ENCODE measurements at places on chromosomes 7 and 10.

DNA sequence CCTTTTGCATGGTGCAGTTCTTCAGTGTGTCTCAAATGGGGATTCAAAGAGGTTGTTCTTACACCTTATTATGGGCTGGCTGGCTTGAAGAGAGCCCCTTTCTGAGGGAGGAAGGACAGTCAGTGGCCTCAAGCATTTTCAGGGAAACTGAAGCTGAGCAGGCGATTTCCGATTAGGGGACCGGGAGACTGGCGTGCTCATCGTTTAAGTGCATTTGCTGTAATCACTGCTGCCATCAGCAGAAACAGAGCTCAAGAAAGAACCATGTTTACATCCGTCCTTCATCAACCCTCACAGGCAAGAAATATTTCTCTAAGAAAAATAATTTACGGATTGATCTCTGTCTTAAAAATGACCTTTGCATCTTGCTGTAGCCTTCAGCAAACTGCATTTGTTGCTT is 32.2 kb downstream of the DNAJB6 start:
- no peak for DNase-seq

GRCh38 chr10:28796606-28797512 is 119.5 kb downstream of the BAMBI start:
- DNase-seq, result peak; percentile 61

DNA sequence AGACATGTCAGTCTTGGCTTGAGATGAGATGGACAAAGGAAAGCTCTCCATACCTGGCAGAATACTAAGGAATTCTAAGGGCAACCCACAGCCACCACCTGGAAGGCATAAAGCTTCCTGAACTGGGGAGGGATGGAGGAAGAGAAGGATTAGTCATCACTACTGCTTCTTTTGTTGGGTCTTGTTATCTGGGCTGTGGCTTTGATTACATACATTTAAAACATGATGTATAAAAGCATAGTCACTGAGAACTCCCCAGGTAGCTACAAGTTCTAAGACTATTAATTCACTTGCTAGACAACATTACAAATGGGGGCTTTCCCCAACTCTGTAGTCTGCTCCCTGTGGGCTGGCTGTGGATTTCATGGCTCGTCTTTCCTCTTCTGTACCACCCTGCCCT is 58.2 kb downstream of the RBM33 start:
- DNase-seq, result peak; percentile 57

- no peak for DNase-seq
Observed at GRCh38 chr7:150307904-150308303, 15.3 kb upstream of the LRRC61 start.

DNA sequence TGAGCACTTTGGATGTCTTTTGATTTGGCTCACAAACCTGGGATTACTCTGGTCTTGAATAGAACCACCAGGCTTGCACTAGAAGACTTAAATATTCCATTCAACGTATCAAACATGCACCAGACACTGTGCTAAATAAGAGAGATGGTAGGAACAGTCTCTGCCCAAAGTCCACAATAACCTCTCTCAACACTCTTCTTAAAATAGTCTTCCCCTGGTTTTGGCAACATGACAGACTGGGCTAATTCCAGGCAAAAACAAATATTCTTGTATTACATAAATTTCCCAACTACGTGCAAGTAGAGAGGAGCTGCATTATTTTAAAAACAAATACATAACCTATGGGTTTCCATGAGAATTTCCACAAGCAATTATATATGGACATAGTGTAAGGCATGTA is 64.8 kb upstream of the PAPSS2 start:
- DNase-seq, result peak; percentile 12

- DNase-seq, result no peak
Observed at GRCh38 chr10:130226012-130226411, 89.8 kb downstream of the GLRX3 start.

GRCh38 chr10:63166742-63167258 is 33.7 kb downstream of the NRBF2 start:
- DNase-seq, result peak; percentile 83

GRCh38 chr10:43044961-43045621 is 31.8 kb upstream of the RET start:
- no peak for DNase-seq

GRCh38 chr7:136925556-136925955 is 57.1 kb downstream of the CHRM2 start:
- DNase-seq, result no peak

GRCh38 chr7:157614457-157615020 is 277.7 kb downstream of the DNAJB6 start:
- DNase-seq, result no peak

DNA sequence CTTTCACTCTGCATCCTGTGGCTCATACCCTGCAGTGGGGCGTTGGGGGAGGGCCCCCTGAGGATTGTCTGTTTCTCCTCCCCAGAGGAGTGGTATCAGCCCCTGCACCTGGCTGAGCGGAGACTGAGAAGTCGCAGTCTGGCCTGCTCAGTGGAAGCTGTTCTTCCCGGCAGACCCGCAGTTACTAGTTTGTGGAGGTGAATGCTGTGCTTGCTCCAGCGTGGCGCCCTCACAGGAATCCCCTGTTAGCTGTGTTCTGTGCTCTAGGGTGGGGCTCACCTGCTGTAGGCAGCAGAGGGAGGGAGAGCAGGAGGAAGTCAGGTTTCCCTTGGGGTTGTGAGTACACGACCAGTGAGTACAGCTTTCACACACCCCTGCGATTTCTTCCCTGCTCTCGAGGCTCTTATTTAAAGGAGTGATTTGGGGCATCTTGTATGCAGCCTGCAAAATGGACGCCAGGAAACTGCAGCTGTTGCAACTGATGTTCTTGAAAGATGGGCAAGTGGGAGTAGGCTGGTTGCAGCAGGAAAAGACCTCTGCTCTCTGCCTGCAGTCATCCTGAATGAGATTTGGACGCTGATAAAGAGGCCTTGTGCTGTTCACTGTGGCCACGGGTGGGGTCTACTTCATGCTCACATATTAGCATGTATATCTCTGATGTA is 66.4 kb downstream of the HK1 start:
- no peak for DNase-seq

DNA sequence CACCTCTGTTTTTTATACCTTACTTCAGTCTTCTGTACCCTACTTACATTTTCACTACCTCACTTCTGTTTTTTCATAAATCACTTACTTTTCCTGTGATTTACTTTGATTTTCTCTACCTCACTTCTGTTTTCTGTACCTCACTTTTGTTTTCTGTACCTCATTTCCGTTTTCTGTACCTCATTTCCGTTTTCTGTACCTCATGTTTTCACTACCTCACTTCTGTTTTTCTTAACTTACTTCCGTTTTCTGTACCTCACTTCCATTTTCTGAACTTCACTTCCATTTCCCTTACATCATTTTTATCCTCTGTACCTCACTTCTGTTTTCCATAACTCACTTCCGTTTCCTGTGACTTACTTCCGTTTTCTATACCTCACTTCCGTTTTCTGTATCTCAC is 492.0 kb upstream of the AKR1E2 start:
- DNase-seq, result no peak

DNA sequence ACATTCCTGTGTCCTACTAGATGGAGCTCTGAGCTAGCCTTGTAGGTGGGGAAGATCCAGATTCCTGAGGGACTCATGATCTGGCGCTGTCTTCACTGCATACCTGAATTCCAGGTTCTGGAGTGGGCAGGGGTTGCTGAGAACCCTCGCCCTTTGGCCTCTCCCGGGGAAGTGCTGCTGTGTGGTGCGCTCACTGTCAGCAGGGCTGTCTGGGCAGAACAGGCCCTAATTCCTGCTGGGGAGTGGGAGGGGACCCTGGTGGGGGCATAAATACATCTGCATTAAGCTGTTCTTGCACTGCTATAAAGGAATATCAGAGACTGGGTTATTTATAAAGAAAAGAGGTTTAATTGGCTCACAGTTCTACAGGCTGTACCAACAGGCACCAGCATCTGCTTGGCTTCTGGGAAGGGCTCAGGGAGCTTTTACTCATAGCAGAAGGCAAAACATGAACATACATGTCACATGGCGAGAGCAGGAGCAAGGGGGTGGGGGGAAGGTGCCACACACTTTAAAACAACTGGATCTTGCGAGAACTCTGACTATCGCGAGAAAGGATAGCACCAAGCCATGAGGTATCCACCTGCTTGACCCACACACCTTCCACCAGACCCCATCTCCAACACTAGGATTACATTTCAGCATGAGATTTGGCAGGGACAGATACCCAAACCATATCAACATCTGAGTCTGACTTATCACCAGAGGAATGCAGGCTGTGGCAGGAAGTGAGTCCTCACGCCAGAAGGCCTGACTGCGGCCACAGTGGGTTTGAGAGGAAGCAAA is 115.0 kb downstream of the ADCY1 start:
- DNase-seq, result no peak

- DNase-seq, result no peak
Observed at GRCh38 chr7:27133409-27134231, 3.1 kb upstream of the HOXA4 start.

- peak; percentile 87 for DNase-seq
Observed at GRCh38 chr10:101067356-101068083, 5.7 kb downstream of the KAZALD1 start.

DNA sequence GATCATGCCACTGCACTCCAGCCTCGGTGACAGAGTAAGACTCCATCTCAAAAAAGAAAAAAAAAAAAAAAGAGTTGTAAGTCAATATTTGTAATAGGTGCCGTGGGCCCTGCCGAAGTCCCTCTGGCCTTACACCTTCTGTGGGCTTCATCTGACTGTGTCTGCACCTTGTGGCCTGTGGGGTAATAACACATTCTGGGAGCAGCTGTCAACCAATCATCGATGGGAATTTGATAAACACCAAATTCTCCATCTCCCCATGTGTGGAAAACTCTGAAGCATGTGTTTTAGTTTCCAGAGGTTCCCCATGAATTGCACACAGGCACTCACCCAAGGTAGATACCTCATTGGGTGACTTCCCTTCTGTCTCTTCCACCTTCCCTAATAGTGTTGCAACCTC is 10.8 kb downstream of the ZNF394 start:
- no peak for DNase-seq

DNA sequence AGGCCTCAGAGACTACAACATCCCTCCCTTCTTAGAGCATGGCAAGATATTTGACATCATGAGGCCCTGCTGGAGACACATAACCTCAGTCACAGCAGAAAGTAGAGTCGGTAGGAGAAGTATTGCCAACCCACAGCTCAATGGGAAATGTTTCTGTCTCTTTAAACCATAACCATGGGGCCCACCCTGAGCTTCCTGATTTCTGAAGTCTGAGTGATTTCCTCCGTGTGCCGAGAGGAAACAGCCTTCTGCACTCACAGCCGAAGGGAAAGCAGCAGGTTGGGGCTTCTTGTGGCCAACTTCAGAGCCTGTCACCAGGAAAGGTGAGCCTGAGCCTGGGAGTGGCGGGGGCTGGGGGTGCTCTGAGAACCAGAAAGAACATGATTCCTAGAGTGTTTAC is at the start of gene GIMAP1:
TSS of gene GIMAP1 (plus strand) at position 246 of the 400 bp plus-strand sequence. CDS start 2,435 bp downstream, outside the sequence.
- DNase-seq, result no peak

DNA sequence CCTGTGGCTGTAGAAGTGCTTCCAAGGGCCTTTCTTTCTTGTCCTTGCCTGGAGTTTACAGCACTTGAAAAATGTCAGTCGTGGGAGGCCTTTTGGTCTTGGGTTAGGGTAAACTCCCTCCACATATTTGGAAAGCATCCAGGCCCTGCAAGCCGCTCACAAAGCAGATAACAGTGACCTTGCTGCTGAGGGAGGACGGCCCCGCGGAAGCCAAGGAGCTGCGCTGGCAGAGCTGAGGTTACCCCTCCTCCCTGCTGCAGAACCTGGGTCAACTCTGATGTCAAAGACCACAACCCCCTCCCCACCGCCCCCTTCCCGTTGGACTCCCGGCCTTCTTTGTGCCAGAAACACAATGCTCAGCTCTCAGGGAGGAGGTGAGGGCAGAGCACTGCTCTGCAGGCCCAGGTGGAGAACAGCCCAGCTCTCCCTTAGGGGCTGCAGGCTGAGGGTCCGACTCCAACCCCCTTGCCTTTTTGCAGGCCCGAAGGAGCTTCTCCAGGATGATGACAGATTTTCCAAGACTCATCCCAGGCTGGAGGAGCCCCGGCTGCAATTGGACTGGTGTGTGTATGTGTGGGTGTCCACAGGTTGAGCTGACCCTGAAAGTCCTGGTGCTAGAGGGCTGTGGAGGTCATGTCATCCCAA is 957.6 kb upstream of the ZNF722 start:
- DNase-seq, result no peak

DNA sequence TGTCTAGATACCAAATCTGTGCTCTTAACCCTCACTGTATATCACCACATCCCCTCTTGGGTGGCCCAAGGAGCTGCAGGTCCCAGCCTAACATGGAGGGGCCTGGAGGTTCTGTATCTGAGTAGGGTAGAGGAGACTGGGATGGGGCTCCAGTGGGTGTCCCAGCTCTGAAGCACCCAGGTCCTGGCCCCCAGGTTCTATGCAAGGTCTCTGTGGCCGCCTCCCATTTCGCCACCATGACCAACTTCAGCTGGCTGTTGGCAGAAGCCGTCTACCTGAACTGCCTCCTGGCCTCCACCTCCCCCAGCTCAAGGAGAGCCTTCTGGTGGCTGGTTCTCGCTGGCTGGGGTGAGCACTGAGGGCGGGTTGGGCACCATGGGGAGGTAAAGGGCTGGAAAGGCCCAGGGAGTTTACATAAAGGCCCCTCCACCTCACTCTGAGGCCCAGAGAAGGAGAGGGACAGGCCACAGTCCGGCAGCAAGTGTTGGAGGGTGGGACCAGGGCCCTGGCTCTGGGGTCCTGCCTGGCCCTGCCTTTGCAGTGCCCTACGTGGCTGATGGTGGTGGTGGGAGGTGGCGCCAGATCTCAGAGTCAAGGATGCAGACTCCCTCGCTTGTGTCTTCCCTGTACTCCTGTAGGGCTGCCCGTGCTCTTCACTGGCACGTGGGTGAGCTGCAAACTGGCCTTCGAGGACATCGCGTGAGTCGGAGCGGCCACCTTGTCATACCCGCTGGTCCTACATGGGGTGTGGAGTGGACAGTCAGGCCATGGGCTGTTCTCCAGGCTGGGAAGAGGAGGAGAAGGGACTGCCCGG is 10.2 kb downstream of the GHRHR start:
- no peak for DNase-seq

DNA sequence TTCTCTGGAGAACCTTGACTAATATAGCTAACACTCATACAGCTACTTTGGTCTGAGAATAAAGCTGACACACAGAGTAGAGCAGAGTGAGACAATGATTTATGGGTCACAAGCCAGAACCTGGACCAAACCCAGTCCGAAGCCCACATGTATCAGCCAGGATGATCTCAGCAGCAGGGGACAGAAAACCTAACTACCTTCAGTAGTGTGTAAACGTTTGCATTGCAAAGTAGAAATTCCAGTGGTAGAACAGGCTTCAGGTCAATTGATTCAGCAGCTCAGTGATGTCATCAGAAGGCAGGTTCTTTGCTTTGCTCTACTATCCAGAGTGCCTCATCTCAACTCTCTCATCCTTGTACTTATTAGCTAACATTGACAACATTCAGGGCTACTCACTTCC is 62.5 kb upstream of the PALS2 start:
- no peak for DNase-seq

DNA sequence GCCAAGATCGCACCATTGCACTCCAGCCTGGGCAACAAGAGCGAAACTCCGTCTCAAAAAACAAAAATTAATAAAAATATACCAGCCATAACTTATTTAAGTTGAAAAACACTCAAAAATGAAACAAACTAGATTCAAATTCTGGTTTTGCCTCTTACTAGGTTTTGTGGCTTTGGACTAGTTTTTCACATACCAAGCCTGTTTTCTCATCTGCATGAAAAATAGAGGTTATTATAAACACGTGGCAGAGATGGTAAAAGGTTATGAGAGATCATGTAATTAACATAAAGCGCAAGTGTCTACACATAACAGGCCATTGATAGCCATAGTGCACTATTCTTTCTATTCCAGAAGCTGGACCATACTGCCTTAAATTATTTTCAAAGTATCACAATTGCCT is 35.5 kb upstream of the CABCOCO1 start:
- no peak for DNase-seq

GRCh38 chr10:80454513-80455460 is 677 bp downstream of the TSPAN14 start:
- no peak for DNase-seq
